ENCODE measurements at places on chromosomes 16 and 17.

GRCh38 chr17:77034677-77035424 is 105.9 kb upstream of the SEC14L1 start:
- no peak for DNase-seq

DNA sequence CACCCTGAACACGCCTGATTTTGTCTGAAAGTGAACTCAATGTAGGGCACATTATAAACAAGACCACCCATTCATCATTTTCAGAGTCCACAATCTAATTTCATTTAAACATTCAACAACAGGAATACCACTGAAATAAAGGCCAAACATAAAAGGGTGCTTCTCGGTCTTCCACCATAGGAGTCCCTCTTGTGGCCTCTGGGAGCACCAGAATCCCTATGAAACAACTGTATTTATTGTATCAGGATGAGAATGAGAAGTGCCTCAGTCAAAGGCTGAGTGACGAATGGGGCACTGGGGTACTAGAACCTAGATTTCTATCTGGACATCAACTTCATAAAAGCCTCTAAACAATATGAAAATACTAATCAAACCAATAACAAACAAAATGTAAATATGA is 40.4 kb downstream of the NXPH3 start:
- no peak for DNase-seq

GRCh38 chr16:89504091-89504490 is 4.1 kb upstream of the SPG7 start:
- DNase-seq = no peak

GRCh38 chr16:6573577-6573976 is 759.1 kb upstream of the RBFOX1 start:
- DNase-seq = peak; percentile 5

- DNase-seq = no peak
Observed at GRCh38 chr17:37553401-37553966, 55.7 kb downstream of the SYNRG start.

DNA sequence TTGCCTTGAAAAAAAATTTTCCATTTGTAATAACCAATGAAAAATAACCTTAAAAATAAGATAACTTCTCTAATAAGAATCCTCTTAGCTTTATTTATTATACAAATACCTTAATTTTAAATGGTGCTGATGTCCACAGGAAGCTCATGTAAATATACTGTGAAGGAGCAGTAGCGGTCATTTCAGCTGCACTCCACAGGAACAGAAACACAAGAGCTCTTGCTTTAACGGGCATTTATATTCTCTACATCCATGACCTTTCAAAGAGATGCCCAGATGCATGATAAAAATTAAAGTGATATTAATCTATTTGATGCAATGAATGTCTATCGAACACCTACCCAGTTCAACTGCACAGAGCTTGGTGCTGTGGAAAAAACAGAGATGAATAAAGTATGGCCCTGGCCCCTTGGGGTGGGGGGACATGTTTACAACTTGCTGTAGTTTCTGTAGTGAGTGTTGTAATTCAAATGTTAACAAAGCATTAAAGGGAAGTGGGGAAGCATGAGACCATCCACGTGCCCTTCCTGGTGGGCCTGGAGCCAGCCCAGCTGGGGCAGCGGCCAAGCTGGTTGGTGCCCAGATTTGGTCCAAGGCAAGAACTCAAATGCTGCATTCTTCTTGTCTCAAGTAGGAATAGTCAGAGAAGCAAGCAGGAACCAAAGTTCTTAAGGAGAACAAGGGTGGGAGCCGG is 47.9 kb downstream of the IQCK start:
- DNase-seq = no peak

- no peak for DNase-seq
Observed at GRCh38 chr16:71895679-71896365, 491 bp downstream of the IST1 start.

DNA sequence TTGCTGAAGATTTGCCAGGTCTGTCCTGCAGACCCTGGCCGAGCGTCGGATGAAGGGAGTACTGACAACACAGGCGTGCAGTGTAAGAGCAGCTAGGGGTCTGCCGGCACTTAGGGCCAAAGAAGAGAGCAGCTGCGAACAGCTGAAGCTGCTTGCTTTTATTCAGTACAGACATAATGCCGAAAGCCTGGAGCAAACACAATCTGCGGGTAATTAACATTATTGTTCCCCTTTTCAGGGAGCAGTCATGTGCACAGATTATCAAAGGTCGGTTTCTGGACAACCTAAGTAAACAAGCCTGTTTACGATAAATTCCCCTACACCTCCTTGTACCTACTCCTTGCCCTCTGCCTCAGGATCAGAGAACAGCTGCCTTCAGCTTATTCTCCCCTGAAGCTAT is 12.0 kb upstream of the KRT23 start:
- no peak for DNase-seq

GRCh38 chr17:1914661-1915083 is 84.9 kb downstream of the RPA1 start:
- DNase-seq = no peak

- DNase-seq = no peak
Observed at GRCh38 chr17:66416207-66416940, 114.0 kb downstream of the PRKCA start.

GRCh38 chr17:30961209-30962188 is 9.3 kb upstream of the RNF135 start:
- DNase-seq = no peak

DNA sequence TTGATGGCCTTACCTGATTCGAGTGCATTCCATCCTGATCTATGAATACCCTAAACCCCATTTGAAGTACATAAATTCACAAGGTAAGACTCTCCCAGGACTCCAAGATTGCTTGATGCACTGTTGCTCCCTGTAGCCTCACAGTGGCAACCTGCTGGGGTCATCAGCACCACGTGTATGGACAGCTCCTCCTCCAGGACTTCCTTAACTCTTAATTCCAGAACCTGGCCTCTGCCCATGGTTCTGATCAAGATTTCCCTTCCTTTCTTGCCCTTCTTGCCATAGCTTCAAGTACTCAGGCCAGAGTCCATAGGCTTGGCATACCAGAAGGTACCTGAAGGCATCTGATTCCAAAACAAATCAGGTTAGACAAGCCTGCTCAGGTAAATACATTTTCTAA is 34.0 kb upstream of the NLK start:
- no peak for DNase-seq

GRCh38 chr17:66950886-66951604 is 13.5 kb upstream of the CACNG4 start:
- no peak for DNase-seq

DNA sequence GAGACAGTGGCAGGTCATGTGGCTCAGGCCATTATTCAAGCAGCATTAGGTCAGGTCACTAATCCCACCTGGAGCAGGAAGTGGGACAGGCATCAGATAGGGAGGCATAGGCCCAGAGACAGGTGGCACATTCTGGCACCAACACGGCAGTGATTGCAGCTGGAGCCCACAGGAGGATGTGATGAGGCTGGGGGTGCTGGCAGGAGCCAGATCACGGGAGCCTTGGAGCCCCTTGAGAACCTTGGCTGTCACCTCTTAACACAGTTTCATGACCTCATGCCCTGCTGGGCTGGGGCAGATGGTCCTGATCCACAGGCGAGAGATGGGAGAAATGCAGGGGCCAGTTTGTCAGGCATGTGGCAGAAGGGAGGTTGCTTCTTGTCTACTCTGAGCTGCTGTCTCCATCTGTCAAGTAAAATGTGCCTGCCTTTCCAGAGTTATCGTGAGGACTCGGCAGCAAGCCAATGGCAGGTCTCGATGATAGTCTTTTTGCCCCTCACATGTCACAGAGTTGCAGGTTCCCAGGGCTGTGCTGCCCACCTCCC is 109.6 kb downstream of the CLEC16A start:
- no peak for DNase-seq

DNA sequence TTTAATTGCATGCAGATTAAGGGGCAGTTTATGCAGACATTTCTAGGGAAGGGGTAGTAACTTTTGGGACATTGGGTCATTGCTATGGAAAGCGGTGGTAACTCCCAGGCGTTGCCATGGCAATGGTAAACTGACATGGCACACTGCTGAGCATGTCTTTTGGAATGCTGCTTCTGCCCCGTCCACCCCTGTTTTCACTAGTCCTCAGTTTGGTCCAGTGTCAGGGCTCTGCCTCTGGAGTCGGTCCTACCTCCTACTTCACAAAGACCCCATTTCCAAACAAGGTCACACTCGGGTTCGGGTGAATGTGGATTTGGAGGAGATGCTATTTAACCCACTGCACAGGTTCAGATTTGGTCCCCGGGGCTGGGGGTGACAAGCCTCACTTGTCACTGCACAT is 2.9 kb downstream of the IL34 start:
- DNase-seq = no peak

DNA sequence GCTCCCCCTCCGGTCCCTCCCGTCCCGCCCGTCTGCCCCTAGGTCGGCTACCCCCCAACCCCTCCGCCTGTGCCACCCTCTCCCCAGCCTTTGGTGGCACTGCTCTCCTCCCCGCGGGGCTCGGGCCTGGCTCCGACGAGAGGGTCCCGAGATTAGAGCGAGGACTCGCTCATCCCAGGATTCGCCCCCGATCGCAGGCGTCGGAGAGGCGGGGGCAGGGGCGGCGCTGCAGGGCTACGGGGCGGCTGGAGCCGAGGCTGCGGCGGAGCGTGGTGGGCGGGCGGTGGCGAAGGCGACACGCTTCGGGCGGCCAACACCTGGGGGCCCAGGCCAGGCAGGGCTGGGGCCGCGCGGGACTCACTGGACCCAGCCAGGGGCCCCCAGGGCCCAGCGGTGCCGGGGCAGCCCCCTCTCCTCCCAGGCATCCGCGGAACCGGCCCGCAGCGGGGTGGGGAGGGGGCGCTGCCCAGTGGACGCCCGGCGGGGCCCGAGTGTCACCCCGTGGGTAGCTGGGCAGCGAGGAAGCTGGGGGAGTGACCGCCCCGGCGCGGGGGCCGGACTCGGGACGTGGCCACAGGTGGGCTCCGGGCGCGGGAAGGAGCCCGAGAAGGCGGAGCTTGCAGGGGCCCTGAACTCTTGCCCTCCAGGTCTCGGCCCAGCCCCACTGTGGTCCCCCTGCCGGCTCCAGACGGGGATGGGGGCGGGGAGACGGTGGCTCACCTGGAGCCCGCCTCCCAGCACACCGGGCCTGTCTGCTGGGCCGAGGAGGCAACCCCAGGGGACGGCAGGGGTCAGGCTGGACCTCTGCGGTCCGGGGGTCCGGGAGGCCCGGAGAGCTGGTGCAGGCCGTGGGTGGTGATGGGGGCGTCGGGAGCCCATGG is 1.5 kb downstream of the MGAT5B start:
- no peak for DNase-seq

DNA sequence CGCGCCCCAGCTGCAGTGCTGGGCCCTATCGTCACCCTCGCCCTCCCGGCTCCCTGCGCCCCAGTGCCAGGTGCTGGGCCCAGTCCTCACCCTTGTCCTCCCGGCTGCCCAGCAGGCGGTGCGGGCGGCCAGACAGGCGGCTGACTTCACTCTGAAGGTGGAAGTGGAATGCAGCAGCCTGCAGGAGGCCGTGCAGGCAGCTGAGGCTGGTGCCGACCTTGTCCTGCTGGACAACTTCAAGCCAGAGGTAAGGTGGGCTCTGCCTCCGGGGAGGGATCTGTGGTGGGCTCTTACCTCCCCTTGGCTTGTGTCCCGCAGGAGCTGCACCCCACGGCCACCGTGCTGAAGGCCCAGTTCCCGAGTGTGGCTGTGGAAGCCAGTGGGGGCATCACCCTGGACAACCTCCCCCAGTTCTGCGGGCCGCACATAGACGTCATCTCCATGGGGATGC is 17.9 kb downstream of the QPRT start:
- no peak for DNase-seq

GRCh38 chr16:27429981-27430441 is 28.0 kb downstream of the IL21R start:
- DNase-seq = no peak

- no peak for DNase-seq
Observed at GRCh38 chr17:56047331-56047730, 105.9 kb upstream of the ANKFN1 start.

DNA sequence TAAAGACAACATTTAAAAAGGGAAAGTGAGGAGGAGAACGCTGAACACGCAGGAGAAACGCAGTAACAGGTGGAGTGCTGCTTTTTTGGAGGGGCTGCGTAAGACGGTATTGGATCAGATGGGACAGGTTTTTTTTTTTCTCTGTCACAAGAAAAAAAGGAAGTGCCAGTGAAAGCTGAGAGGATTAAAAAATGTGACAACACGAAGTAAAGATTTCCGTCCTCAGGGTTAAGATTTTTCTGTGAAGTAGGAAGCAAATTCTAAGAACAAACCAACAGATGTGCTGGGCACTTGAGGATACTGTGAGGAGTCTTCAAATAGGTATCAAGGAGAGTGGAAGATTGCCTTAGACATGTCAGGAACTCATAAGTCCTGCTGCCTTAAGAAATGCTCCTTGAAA is 5.8 kb upstream of the ABCA9 start:
- DNase-seq = no peak

GRCh38 chr17:39753514-39754160 is 15.9 kb downstream of the GRB7 start:
- DNase-seq = no peak

- no peak for DNase-seq
Observed at GRCh38 chr17:61997664-61998063, 67.4 kb downstream of the MED13 start.

DNA sequence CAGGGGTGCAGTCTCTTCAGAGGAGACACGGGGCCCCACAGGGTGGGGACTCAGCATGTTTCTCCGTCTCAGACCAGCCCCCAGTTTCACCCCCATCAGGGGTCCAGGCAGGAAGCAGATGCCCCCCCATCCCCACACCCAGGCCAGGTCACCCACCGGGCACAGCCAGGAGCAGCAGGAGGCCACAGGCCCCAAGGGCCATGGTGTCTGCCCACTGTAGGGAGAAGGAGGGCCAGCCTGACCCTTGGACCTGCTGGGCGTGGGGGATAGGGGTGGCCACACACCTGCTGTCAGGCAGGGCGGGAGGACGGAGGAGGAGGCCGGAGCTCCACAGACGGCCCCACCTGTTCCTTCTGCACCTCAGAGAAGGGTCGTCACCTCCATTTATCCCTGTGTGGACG is at the start of gene TPSG1:
Gene TPSG1 (minus strand): TSS at position 218 of the 401 bp plus-strand sequence. CDS start 16 bp downstream, at position 202.
- no peak for DNase-seq

DNA sequence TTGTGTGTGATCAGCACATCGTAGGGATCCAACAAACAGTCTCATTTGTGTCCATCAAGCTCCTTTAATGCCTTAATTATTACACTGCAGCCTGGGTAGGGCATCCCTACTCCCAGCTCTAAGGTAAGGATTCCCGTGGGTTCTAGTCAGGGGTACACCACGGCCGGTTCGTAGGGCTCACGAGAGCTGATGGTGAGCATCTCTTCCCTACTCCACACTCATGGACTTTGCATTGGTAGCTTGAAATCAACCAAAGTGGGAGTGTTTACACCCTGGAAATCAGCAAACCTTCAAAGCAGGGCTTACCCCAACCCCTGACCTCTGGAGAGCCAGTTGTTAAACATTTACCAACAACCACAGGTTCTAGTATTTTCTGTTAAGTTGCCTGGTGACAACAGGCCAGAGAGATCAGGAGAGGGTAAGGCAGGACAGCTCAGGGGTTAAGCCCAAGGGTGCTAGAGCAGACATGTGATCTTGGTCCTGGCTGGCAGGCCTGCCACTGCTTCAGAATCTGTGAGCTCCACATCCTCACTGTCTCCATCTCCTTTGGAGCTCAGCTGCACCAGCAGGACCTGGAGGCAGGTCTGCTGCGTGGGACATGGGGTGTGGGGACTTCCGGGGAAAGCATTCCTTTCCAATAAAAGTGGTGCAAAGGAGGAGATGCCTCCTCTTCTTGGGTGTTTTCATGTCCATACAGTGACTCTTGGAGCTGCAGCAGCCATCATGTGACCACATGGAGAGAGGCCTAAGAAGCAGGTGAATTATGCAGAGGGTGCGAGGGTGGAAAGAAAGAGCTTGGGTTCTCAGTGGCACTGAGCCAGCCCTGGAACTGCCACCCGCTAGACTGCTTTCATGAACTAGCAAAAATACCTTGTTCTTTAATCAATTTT is 36.1 kb upstream of the ZCCHC14 start:
- no peak for DNase-seq

- no peak for DNase-seq
Observed at GRCh38 chr17:77264617-77265230, 124.0 kb downstream of the SEC14L1 start.

All from SHP77 treated with DMSO at 0.1 percent for 48 hours (cell line).